ENCODE measurements at places on chromosomes 2 and 18. TPM values are rescaled to one million over a fixed set of nuclear protein-coding genes. Genes with fewer than 3 reads are reported as not detected.

DNA sequence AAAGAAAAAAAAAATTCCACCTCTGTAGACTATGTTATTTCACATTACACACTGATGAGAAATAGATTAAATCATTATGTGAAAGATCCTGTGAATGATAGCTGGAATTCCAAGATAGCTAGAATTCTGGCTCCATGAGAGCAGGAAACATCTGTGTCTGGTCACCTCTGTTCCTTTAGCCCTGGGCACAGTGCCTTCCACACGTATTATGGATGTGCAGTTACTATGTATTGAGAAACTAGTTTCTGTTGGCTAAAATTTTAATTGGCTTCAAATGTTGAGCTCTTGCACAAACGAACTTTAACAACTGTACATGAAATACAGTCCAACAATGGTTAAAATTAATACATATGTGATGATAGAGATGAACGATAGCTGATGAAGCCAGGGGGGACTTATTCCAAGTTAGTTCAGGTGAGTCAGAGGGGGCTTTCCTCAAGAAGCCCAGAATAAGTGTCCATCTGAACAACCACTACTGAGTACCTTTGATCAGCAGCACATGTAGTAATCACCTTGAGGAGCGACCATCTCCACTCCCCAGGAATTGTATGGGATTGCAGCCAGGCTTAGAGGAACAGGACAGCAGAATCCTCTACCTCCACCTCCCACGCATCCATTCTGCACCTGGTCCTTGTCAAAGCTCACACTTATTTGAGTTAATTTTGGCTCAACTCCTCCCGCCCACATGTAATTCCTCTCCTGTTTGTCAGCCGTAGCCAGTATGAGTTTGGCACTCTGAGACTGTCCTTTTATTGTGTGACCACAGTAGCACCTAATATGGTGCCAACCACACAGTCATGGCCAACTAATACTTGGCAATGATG, 68.6 kb downstream of the NABP1 start:
- H3K27me3 ChIP-seq = peaks cover 20% of the 10 kb centered on the region
- no peak for DNase-seq
- no peak overlapping the region for H3K4me3 ChIP-seq
- no peaks in the 10 kb centered on the region for H3K36me3 ChIP-seq
- H3K4me1 ChIP-seq = peaks cover 4% of the 10 kb centered on the region
- no peak overlapping the region for H3K27ac ChIP-seq

- DNase-seq = no peak
- no peaks in the 10 kb centered on the region for H3K4me1 ChIP-seq
- no peaks in the 10 kb centered on the region for H3K27me3 ChIP-seq
- no peaks in the 10 kb centered on the region for H3K36me3 ChIP-seq
- H3K27ac ChIP-seq = no peak overlapping the region
These were observed 46.5 kb upstream of the RAB31 start for GRCh38 chr18:9661564-9661963.

DNA sequence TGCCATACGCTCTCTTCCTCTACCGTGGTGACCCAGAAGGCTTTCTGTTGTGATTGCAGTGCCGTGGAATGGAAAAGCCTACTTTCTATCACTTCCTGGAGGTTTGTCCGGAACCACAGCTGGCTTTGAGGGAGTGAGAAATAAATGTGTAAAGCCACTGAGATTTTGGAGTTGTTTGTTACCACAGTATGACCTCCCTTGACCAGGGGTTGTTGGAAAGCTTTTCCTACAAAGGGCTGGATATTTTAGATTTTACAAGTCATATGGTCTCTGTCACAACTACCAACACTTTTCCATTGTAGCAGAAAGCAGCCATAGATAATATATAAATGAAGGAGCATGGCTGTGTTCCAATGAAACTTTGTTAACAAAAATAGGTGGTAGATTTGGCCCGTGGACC, 70.3 kb downstream of the VAPA start:
- no peak overlapping the region for H3K27ac ChIP-seq
- H3K4me1 ChIP-seq = no peaks in the 10 kb centered on the region
- DNase-seq = no peak
- H3K4me3 ChIP-seq = no peak overlapping the region
- no peaks in the 10 kb centered on the region for H3K36me3 ChIP-seq

- DNase-seq = no peak
- H3K36me3 ChIP-seq = no peaks in the 10 kb centered on the region
- no peak overlapping the region for H3K27ac ChIP-seq
- H3K4me1 ChIP-seq = no peaks in the 10 kb centered on the region
- peaks cover 4% of the 10 kb centered on the region for H3K27me3 ChIP-seq
- H3K4me3 ChIP-seq = no peak overlapping the region
These were observed 180.0 kb downstream of the NAPG start for GRCh38 chr18:10705786-10706185.

DNA sequence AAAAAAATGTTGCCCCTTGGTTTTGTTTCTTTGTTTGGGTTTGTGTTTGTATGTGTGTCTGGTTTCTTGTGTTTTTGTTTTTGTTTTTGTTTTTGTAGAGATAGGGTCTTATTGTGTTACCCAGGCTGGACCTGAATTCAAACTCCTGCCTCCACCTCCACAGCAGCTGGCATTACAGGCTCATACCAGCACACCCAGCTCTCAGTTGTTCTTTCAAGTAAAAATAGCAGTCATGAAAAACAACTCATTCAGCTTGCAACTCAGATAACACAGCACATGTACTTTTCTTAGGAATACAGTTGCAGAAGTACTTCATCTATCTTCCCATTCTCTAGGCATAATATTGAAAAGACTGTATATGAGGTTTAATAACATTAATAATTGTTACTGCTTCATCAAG, 37.0 kb downstream of the ZC3H8 start:
- no peak overlapping the region for H3K27ac ChIP-seq
- DNase-seq = no peak
- peaks cover 23% of the 10 kb centered on the region for H3K36me3 ChIP-seq
- no peaks in the 10 kb centered on the region for H3K27me3 ChIP-seq
- no peak overlapping the region for H3K4me3 ChIP-seq

GRCh38 chr2:98369710-98370239, 23.5 kb downstream of the CNGA3 start:
- no peak overlapping the region for H3K27ac ChIP-seq
- no peaks in the 10 kb centered on the region for H3K4me1 ChIP-seq
- H3K27me3 ChIP-seq = peaks cover 14% of the 10 kb centered on the region
- H3K36me3 ChIP-seq = no peaks in the 10 kb centered on the region

DNA sequence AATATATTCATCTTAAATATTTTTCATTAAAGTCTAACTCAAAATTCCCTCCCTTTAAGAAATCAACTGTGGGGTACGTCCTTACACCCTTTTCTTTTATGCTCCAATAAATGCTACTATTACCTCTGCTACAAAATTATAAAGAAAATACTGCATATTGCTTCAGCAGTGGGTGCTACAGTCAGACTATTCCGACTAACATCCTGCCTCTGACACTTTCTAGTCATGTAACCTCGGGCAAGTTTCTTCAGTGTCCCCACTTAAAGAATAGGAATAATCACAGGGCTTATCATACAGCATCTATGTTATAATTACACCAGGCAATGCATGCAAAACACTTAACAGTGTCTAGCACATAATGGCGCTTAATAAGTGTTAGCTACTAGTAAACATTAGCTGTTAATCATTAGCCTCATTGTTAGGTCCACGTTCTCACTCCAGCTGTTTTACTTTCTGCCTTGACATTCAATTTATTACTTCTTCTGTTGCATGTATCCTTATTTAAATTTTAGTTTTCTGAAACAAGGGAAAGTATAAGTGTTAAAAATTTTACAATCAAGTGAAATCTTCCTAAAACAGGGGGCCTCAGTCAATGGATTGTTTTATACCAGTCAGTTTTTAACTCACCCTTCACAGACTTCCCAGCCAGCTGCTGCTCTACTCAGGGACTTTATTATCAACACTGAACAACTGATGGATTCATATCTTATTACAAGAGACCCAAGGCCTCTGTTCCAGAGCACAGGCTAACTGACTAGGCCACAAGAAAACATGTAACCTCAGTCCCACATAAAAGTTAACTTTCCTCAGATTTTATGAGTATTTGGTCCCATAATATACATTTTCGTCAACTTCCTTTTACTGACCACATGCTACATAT, 54.0 kb downstream of the CLASP1 start:
- H3K36me3 ChIP-seq = peaks cover 5% of the 10 kb centered on the region
- H3K27me3 ChIP-seq = no peaks in the 10 kb centered on the region
- H3K4me1 ChIP-seq = peaks cover 38% of the 10 kb centered on the region
- H3K27ac ChIP-seq = peak overlapping the region; percentile 94

- no peak overlapping the region for H3K4me3 ChIP-seq
- no peaks in the 10 kb centered on the region for H3K27me3 ChIP-seq
- H3K4me1 ChIP-seq = no peaks in the 10 kb centered on the region
- no peak overlapping the region for H3K27ac ChIP-seq
- peak; percentile 24 for DNase-seq
- no peaks in the 10 kb centered on the region for H3K36me3 ChIP-seq
These were observed 182.8 kb upstream of the RAB12 start for GRCh38 chr18:8426401-8426800.

DNA sequence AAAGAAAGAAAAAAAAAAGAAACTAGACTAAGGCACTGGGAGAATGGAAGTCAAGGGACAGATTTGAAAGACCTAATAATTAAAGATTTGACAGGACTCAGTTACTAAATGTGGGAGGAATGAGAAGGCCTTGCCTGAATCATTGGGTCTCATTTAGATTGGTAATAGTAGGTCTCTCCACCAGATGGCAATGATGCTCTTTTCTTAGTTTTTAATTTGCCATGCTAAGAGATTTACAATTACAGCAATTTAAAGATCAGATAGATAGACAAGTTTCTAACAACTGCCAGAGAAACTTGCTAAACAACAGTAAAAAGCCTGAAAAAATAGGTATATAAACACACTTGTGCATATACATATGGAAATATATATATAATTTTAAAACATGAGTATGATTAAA, 153.0 kb downstream of the TMEM247 start:
- peaks cover 12% of the 10 kb centered on the region for H3K4me1 ChIP-seq
- H3K27ac ChIP-seq = no peak overlapping the region
- H3K36me3 ChIP-seq = peaks cover 1% of the 10 kb centered on the region
- no peak for DNase-seq

GRCh38 chr2:43361286-43361685, 134.9 kb upstream of the ZFP36L2 start:
- H3K4me3 ChIP-seq = no peak overlapping the region
- H3K4me1 ChIP-seq = no peaks in the 10 kb centered on the region
- no peak for DNase-seq
- no peaks in the 10 kb centered on the region for H3K27me3 ChIP-seq

GRCh38 chr2:67564076-67564475, 166.9 kb downstream of the ETAA1 start:
- H3K27me3 ChIP-seq = no peaks in the 10 kb centered on the region
- DNase-seq = no peak
- H3K4me1 ChIP-seq = no peaks in the 10 kb centered on the region
- no peak overlapping the region for H3K27ac ChIP-seq
- H3K36me3 ChIP-seq = no peaks in the 10 kb centered on the region

DNA sequence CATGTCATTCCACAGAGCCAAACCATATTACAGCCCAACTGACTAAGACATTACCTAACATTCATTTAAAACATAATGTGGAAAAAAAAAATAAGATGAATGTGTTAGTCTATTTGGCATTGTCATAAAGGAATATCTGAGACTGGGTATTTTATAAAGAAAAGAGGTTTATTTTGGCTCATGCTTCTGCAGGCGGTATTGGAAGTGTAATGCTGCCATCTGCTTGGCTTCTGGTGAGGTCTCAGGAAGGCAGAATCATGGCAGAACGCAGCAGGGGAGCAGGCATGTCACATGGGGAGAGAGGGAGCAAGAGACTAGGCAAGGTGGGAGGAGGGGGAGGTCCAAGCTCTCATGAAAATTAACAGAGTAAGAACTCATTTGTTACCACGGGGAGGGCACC, 504.8 kb upstream of the LRATD1 start:
- H3K4me1 ChIP-seq = no peaks in the 10 kb centered on the region
- no peak for DNase-seq
- H3K27me3 ChIP-seq = no peaks in the 10 kb centered on the region
- H3K36me3 ChIP-seq = no peaks in the 10 kb centered on the region
- H3K27ac ChIP-seq = no peak overlapping the region

GRCh38 chr2:23637011-23637778, 252.2 kb downstream of the KLHL29 start:
- no peak for DNase-seq
- no peak overlapping the region for H3K27ac ChIP-seq

- H3K27me3 ChIP-seq = no peaks in the 10 kb centered on the region
- H3K27ac ChIP-seq = no peak overlapping the region
- H3K4me3 ChIP-seq = no peak overlapping the region
- no peaks in the 10 kb centered on the region for H3K36me3 ChIP-seq
- no peaks in the 10 kb centered on the region for H3K4me1 ChIP-seq
- DNase-seq = no peak
These were observed 437.2 kb upstream of the PKDCC start for GRCh38 chr2:41610501-41611190.

- H3K27me3 ChIP-seq = peaks cover 7% of the 10 kb centered on the region
- H3K27ac ChIP-seq = no peak overlapping the region
These were observed 139.6 kb downstream of the SH3BP4 start for GRCh38 chr2:235091421-235091820.

DNA sequence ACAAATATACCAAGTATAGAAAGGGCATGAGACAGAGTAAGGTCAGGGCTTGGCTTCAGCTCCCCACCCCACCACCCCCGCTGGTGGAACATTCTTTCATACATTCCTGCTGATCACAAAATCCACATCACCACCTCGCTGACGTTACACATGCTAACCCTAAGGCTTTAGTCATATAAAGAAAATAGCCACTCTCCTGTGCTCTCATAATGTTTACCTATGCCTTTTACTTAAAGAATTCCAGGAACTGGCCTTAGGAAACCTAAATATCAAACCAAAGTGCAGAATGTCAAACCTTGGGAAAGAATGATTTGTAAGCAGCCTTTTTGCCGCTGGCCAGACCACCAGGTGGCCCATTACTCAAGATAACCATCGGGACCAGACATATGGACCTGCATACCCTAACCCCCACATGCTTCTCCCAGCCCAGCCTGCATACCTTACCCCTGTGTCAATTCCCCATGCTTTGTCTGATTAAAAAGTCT, 136.3 kb upstream of the SLC39A10 start:
- H3K36me3 ChIP-seq = peaks cover 4% of the 10 kb centered on the region
- no peaks in the 10 kb centered on the region for H3K27me3 ChIP-seq
- no peak overlapping the region for H3K4me3 ChIP-seq
- no peak overlapping the region for H3K27ac ChIP-seq
- no peak for DNase-seq

DNA sequence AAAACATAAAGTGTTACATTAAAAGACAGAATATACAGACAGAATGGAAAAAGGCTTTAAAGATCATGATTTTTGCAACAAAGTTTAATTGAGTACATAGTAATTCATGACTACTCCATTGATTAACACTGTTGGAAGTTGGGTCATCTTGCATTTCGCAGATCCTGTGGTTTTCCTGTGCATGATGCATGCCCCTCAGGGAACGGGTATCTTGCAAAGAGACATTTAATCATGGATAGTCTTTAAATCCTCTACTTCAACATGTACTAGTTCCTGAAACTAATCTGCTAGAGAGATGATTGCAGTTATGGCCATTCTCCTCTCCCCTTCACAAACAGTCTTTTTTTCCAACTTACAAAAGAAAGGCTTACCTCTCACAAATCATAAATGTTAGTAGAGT, 155.6 kb upstream of the DSEL start:
- peaks cover 1% of the 10 kb centered on the region for H3K27me3 ChIP-seq
- H3K36me3 ChIP-seq = no peaks in the 10 kb centered on the region
- H3K27ac ChIP-seq = no peak overlapping the region
- DNase-seq = no peak
- H3K4me3 ChIP-seq = no peak overlapping the region

Gene TEKT4
- total RNA-seq = not detected

Gene GREB1L
- total RNA-seq = not detected

Gene ABCG8
- not detected for total RNA-seq

Gene CSRNP3
- total RNA-seq = not detected

Gene TTN
- total RNA-seq = 4.3 TPM

Gene ERICH2
- not detected for total RNA-seq

Gene RNU2-63P
- total RNA-seq = 6.0 TPM

Gene LRRC30
- total RNA-seq = not detected

Gene POTEC
- not detected for total RNA-seq

Gene SLC40A1
- 1.2 TPM for total RNA-seq

Gene C1GALT1C1L
- total RNA-seq = not detected

Gene IL36RN
- not detected for total RNA-seq

Data from activated CD8-positive, alpha-beta T cell treated with anti-CD3 and anti-CD28 coated beads for 36 hours (primary cell).